Lung microvascular endothelial cell (primary cell): ENCODE measurements at places on chromosomes 7 and 10. TPM values are rescaled to one million over a fixed set of nuclear protein-coding genes. Genes with fewer than 3 reads are reported as not detected.

MSMB gene
- total RNA-seq: not detected in 2 replicates

ORC5 gene
- 13.9 and 19.8 TPM in 2 replicates for total RNA-seq

EPO gene
- not detected in 2 replicates for total RNA-seq

CAV2 gene
- 141 and 150 TPM in 2 replicates for total RNA-seq

MALSU1 gene
- total RNA-seq: 46.6 and 58.5 TPM in 2 replicates

RBP4 gene
- total RNA-seq: not detected in 2 replicates

MICU1 gene
- total RNA-seq: 28.3 and 30.4 TPM in 2 replicates

PCBD1 gene
- total RNA-seq: 60.6 and 67.9 TPM in 2 replicates

ADGRA1 gene
- under 0.01 TPM in 1 of 2 replicates, not detected in the other for total RNA-seq

EGFR gene
- 0.20 and 0.65 TPM in 2 replicates for total RNA-seq

CACNA2D1 gene
- total RNA-seq: 4.6 and 7.6 TPM in 2 replicates

STAMBPL1 gene
- 0.22 and 1.2 TPM in 2 replicates for total RNA-seq

VPS37D gene
- total RNA-seq: 2.6 and 2.8 TPM in 2 replicates

SEMA3E gene
- total RNA-seq: under 0.01 and 0.20 TPM in 2 replicates

WASHC2A gene
- 23.5 and 31.2 TPM in 2 replicates for total RNA-seq

PSD gene
- under 0.01 and 0.60 TPM in 2 replicates for total RNA-seq

SORCS1 gene
- not detected in 2 replicates for total RNA-seq

DYNC1I1 gene
- total RNA-seq: 3.9 and 18.3 TPM in 2 replicates

TACC2 gene
- total RNA-seq: 0.60 and 3.7 TPM in 2 replicates

SEMA3A gene
- 21.6 and 56.7 TPM in 2 replicates for total RNA-seq

USP6NL gene
- total RNA-seq: 9.6 and 11.3 TPM in 2 replicates

HELLS gene
- total RNA-seq: 8.9 and 14.8 TPM in 2 replicates

KLF14 gene
- not detected in 2 replicates for total RNA-seq

NCF1 gene
- total RNA-seq: not detected in 2 replicates

HYAL4 gene
- total RNA-seq: 0.20 and 0.44 TPM in 2 replicates

ERVW-1 gene
- total RNA-seq: not detected in 2 replicates

UCMA gene
- total RNA-seq: not detected in 2 replicates

PAPSS2 gene
- 54.0 and 140 TPM in 2 replicates for total RNA-seq

NUTM2D gene
- total RNA-seq: 0.44 and 0.60 TPM in 2 replicates

RSU1 gene
- 31.4 and 32.3 TPM in 2 replicates for total RNA-seq

C7orf33 gene
- total RNA-seq: not detected in 2 replicates

CLDN4 gene
- total RNA-seq: under 0.01 TPM in 1 of 2 replicates, not detected in the other

FFAR4 gene
- not detected in 2 replicates for total RNA-seq

PDGFA gene
- 46.2 and 94.8 TPM in 2 replicates for total RNA-seq
